ENCODE measurements at places on chromosomes 1 and 21.
A peak's percentile ranks its signal among the peaks of the same experiment; 100 is the strongest.

DNA sequence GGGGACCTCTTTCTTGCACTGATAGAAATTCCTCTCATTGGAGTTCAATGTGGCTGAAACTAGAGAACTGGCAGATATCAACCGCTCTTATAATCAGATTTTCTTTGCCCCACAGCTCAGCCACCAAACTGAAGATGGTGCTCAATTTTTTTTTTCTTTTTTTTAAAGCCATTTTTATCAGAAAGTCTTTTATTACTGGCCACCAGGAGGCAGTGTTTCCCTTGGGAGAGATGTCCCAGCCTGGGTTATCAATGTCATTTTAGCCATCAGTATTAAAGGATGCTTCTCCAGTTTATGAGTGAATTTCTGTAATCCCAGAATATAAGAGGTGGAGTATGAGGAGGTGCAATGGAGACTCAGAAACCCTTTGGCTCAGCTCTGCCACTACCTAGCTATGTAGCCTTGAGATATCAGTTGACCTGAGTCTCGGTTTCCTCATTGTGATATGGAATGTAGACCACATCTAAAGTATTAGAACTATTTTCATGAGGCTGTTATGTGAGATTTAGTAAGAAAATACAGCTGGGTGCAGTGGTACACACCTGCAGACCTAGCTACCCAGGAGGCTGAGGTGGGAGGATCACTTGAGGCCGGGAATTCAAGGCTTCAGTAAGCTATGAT lies 27.6 kb downstream of the CD244 start:
- peak; percentile 36 for DNase-seq

DNA sequence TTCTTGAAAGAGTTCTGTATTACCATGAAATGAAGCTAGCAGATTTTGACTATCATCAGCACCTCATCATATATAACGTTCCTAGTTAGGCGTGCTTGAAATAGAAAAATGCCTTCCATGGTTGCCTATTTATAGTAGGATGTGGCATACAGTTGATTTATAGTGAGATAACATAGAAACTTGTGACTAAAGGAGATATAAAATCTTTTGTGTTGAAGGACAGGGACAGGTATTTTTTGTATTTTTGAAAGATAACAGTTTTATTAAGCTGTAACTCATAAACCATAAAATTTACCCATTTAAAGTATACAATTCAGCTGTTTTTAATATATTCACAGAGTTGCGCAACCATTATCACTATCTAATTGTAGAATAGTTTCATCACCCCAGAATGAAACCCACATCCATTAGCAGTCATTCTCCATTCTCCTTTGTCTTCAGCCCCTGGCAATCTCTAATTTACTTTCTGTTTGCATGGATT lies 19.3 kb downstream of the SPEN start:
- no peak for DNase-seq

DNA sequence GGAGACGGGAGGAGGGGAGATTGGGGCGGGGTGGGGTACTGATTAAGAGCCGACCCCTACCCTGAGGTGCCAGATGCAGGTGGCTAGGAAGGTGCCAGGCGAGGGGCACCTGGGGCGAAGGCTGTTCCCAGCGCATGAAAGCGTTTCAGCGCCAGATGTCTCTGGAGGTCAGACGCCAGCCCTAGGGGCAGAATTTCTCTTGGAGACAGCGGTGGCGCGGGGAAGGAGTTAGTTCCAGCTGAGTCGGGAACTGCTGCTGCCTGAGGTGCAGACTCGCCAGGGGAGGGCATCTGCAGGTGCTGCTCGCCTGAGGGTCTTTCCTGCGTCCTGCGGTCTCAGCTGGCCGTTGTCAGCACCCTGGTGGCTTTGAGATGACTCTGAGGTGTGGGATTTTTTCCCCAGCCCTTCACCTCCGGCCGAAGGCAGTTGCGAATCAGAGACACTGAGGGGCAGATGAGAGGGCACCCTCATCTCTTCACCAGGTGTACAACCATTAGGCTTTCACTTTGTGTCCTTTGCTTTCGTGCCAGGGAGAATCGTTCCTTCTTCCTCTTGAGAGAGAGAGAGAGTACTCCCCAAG lies 539 bp downstream of the CGN start:
- DNase-seq = peak; percentile 67

GRCh38 chr1:43708002-43708410 lies 670 bp downstream of the ST3GAL3 start:
- no peak for DNase-seq

GRCh38 chr1:165644064-165644735 lies 13.2 kb downstream of the MGST3 start:
- DNase-seq = no peak

GRCh38 chr1:200316148-200316803 lies 93.6 kb downstream of the ZNF281 start:
- DNase-seq = no peak

GRCh38 chr1:226993814-226994585 lies 53.9 kb downstream of the COQ8A start:
- DNase-seq = peak; percentile 55

- no peak for DNase-seq
These were observed 38.9 kb upstream of the ERO1B start for GRCh38 chr1:236320671-236321070.

GRCh38 chr1:47686731-47687630 lies 249.1 kb downstream of the FOXD2 start:
- no peak for DNase-seq

GRCh38 chr1:183566026-183566425 lies 24.2 kb downstream of the NCF2 start:
- no peak for DNase-seq

DNA sequence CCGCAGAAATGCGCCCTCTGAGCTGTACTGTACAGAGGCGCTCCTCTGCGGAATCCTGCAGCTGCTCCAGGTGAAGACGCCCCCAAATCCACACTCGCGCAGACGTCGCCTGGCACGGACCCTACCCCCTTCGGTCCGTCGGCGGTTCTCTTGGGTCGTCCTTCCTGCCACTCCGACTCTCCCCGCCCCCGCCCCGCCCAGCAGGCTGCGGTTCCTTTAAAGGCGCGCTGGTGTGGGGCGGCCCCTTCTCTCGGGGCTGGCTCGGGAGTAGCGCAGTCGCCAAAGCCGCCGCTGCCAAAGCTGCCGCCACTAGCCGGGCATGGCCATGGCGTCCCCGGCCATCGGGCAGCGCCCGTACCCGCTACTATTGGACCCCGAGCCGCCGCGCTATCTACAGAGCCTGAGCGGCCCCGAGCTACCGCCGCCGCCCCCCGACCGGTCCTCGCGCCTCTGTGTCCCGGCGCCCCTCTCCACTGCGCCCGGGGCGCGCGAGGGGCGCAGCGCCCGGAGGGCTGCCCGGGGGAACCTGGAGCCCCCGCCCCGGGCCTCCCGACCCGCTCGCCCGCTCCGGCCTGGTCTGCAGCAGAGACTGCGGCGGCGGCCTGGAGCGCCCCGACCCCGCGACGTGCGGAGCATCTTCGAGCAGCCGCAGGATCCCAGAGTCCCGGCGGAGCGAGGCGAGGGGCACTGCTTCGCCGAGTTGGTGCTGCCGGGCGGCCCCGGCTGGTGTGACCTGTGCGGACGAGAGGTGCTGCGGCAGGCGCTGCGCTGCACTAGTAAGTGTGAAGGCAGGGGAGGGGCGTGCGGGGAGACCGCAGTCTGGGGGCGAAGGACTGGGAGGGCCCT lies at the start of gene RASSF5:
RASSF5 (plus strand) TSS at position 248 of the 846 bp plus-strand sequence; CDS start at position 320, 72 bp downstream.
- DNase-seq = peak; percentile 56

DNA sequence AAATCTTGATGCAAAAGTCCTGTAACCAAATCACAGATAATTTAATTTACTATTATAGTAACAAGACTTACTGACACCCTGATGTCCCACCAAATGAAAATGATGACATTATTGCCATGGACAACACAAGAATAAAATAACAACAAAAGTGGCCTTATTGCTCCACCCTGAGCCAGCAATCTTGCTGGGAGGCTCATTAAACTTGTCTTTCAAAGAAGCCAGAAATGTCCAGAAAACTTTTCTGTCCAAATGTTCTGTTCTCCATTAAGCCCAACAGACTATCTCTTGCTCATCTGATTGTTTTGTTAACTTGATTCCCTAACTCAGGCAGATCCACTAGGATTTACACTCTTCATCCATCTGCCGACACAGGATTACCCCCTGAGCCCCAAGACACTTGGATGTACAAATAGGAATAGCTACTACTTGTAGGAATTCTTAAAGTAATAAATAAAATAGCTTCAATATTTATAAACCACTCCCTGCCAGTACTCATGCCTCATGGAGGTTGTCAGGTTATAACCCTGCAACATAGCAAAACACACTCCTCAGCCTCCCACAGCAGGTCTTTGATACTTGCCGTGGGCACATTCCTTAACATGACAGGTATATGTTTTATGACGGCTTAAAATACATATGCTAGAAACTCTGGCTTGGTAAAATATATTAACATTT lies 84.9 kb downstream of the PTPN14 start:
- no peak for DNase-seq

DNA sequence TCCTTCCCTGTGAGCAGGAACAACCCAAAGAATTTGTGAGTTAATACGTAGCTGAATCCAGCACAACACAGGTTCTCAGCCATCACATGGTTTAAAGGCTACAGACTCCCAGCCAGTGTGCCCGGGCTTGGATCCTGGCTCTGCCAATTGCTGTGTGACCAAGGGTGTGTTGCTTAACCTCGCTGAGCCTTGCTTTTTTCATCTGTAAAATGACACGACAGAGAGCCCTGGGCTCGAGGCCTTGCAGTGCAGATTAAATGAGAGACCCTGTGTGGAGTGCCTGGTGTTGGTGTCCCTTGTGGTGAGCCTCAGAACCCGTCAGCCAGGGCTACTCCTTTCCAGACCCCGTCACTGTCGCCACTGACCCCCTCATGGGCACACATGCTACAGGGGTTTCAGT lies 39.4 kb downstream of the CHAF1B start:
- no peak for DNase-seq

DNA sequence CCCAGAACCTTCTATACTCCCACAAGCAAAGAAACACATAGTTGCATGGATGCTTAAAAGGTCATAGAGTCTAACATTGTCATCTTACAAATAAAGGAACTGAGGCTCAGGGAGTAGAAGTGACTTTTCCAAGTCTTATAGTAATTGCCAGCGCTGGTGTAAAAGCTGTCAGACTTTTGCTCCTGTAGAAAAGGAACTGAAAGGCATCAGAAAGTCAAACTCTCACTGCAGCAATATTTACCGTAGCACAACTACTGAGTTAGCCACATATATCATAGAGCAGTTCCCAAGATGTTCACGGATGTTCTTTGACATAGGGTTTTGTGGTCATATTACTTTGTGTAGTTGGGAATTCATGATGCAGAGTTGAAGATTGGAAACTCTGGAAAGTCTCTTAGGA lies 16.6 kb upstream of the USP24 start:
- no peak for DNase-seq

DNA sequence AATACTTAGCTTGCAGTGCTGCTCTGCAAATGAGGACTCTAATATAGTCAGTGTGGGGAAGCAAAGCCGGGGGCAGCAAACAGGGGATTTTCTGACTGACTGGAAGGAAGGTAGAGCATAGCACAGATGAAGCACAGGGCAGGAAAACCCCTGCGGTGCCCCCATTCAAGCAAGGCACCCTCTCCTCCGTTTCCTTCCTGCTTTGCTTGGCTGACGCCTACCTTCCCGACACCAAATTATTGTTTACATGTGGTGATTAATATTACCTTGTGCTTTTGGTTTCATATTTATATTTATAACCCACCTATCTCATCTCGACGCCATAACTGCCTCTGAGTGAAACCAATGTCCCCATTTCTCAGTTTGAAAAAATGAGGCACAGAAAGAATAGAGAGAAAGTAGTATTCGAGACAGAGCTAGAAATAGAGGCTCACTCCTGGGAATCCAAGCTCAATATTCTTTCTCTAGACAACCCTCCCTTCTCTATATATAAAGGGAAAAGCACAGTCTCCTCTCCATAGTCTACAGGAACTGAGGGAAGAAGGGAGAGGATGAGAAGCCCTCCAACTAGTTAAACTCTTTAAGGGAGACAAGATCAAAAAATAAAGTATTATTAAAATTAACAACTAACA lies 41.3 kb downstream of the PIK3C2B start:
- DNase-seq = no peak

DNA sequence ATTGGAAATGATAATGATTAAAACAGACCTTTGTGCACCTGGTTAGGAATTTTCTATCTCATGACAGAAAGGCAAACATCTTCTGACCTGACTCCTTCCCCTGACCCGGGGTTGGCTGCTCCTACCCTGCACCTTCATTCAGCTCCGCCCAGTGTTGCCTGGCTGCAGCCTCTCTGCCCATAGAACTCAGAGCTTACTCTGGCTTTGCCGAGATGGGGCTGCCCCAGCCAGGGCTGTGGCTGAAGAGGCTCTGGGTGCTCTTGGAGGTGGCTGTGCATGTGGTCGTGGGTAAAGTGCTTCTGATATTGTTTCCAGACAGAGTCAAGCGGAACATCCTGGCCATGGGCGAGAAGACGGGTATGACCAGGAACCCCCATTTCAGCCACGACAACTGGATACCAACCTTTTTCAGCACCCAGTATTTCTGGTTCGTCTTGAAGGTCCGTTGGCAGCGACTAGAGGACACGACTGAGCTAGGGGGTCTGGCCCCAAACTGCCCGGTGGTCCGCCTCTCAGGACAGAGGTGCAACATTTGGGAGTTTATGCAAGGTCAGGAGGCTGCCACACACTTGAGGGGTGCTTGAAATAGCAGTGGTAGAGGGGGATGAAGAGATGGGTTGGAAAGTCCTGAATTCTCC lies at the start of gene DIO1:
DIO1 (plus strand) TSS at position 189 of the 638 bp plus-strand sequence; CDS start at position 213, 24 bp downstream.
- DNase-seq = no peak

DNA sequence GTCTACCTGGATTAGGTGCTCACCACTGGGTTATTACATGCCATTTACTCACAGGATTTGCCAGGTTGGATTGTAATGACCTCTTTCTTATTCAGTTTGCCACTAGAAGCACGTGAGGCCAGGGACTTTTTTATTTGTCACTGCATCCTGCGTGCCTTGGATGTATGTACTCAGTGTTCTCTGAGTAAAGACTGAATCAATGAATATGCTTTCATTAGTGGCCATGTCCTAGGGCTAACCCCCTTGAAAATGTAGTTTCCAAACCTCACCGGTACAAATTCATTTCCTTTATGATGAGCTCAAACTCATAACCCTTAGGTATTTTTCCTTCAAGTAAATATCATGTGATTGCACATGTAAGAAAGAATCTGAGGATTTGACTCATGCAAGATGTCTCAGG lies 1.3 kb upstream of the ZP4 start:
- no peak for DNase-seq

- DNase-seq = no peak
These were observed 58.7 kb downstream of the IGSF21 start for GRCh38 chr1:18166341-18166740.

DNA sequence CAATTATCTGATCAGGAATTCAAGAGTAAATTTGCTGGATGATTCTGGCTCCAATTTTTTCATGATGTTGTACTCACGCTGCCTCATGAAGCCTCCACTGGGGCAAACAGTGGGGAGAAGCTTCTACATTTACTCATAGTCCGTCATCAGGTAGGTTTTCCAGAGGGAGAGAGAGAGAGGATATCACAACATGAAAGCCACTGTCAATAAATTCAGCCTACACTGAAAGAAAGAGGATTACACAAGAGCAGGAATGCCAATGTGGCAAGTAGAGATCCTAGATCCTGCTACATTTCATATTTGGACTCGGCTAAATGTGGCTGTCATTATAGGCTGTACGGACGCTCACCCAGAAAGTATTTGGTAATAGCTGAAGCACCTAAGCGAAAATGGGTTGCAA lies 819.9 kb downstream of the BRINP3 start:
- no peak for DNase-seq

GRCh38 chr1:2032737-2033136 lies 13.6 kb downstream of the GABRD start:
- no peak for DNase-seq

All from glutamatergic neuron (in vitro differentiated cells).